ENCODE measurements at places on chromosomes 13 and 19.

GRCh38 chr13:69194130-69194529, 913.5 kb upstream of the ATXN8OS start:
- DNase-seq, result no peak

- DNase-seq, result no peak
Measured at GRCh38 chr13:23715762-23716235, 145.6 kb downstream of the TNFRSF19 start.

- no peak for DNase-seq
Measured at GRCh38 chr13:77390391-77390790, 63.5 kb upstream of the MYCBP2 start.

DNA sequence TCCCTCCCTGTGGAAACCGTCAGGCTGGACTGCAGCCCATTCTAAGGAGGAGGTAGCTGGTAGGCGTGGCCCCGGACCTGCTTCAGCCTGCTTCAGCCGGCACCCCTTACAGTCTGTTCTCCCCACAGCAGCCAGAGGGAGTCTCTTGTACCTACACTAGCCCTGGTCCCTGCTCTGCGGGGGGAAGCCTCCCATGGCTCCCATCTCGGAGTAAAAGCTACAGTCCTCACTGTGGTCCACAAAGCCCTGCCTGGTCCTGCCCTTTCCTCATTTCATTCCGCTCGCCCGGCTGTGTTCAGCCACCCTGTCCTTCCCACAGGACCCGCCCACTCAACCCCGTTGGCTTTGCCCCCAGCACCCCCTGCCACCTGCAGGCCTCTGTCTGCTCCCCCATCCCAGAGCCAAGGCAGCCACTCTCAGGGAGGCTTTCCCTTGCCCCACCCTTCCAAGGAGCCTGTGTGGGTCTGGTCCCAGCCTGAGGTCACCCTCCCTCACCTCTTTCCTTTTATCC, 1.3 kb downstream of the PGLYRP1 start:
- DNase-seq, result no peak

Data from hematopoietic multipotent progenitor cell treated with erythropoietin and hydrocortisone succinate and interleukin-3 and kit ligand, for 17 days (in vitro differentiated cells).